ENCODE measurements at places on chromosomes 6 and 20.

DNA sequence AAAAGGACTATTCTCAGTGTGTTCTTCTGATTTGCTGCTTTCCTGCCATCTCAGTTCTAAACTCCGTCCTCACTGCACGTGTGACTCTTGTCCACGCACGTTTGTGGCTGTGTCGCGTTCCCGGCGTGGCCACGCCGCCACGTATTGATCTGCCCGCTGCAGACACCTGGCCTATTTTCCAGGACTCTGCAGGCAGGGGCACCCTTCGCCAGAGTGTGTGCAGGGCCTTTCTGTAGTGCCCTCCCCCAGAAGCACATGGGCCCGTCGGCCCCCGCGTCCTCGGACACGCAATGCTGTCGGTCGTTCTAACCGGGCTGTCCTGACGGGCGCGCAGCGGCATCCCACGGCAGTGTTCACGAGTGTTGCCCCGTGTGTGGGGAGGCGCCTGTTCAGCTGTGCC, 87.6 kb downstream of the YTHDF1 start:
- no peak for DNase-seq

DNA sequence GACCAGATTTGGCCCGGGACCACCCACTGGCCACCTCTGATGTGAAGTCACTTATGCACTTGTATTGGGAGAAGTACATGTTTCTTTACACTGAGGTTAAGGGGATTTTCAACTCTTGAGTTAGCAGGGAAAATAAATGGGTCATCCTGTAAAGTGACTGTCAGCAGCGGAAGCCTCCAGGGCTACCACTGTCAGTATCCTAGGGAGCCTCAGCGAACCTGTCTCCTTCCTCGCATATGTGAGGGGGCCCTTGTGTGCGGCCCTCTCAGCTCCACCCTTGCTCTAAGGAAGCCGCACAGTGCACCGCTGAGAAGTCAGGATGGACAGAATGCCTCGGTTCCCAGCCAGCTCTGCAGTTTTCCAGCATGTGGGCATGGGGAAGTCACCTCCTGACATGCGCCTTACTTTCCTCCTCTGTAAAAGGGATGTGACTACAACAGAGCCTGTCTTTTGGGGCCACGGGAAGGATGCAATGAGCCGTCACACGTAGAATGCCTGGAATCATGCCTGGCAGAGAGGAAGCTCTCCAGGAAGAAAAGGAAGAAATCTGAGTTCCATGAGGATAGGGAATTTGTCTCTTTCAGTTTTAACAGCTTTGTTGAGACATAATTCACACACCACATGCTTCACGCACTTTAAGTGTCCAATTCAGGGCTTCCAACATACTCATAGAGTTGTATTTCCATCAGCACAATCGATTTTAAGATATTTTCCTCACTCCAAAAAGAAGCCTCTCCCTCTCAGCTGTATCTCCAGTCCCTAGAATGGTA, 115.4 kb downstream of the SYCP2 start:
- DNase-seq = no peak

- no peak for DNase-seq
Observed at GRCh38 chr6:8657522-8657921, 222.2 kb upstream of the SLC35B3 start.

DNA sequence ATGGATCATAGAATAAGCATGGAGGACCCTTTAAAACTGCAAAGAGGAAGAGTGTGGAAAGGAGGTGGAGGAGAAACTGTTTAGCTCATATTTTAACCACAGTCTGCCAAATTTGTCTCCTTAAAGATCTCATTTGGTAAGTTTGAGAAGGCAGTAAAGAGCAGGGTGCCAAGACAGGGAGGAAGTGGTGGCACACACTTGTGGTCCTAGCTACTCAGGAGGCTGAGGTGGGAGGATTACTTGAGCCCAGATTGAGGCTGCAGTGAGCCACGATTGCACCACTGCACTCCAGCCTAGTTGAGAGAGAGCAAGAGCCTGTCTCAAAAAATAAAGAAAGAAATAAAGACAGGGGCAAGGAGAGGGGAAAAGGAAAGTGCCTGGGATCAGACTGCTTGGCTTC, 16.8 kb upstream of the DCBLD1 start:
- no peak for DNase-seq

DNA sequence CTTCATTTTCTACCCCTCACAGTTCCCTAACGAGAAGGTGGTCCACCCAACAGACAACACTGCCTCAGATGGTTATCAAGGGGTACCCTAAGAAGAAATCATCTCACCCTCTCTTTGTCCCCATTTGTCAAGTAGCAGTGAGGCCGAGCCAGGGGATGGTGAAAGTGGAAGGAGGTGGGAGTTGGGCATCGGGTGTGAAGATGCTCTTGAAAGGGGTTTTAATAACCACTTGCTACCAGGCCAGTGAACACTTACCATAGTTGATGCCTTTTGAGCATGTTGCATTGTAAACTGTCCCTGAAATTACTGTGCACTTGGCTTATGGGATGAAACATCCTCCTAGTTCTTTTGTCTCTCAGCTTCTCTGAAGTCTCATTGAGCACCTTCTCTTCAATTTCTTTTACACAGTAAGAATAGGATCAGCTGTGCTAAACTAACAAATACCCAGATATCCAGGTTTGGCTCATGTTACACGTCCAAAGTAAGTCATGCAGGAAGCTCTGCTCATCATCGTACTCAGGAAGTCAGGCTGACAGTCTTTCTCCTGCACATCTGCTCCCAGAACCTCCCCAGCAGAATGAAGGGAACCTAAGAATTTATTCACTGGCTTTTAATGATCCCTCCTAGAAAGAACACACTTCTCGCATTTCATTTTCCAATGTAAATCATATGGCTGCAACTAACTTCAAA, 13.3 kb downstream of the HLA-DPB1 start:
- no peak for DNase-seq

- no peak for DNase-seq
Observed at GRCh38 chr6:15499125-15499524, 163.7 kb downstream of the DTNBP1 start.

DNA sequence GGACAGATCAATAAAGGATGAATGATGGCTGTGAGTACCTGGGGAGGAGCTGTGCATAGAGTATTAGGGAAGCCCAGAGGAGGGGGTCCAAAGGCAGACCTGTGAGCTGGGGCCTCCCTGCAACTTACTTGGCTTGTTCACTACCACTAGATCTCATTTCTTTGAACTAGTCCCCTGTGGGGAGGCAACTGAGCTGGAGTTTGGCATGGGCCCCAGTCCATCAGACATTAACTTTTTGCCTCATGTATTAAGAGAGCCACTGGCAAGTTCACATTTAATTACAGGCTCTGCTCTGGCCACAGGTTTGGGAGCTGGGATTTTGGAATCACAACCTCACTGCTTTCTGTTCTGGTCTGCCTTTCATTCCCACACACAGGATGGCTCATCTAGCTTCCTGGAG, 254.1 kb downstream of the PRL start:
- DNase-seq = no peak

GRCh38 chr20:53124075-53124551, 152.0 kb downstream of the TSHZ2 start:
- DNase-seq = no peak

DNA sequence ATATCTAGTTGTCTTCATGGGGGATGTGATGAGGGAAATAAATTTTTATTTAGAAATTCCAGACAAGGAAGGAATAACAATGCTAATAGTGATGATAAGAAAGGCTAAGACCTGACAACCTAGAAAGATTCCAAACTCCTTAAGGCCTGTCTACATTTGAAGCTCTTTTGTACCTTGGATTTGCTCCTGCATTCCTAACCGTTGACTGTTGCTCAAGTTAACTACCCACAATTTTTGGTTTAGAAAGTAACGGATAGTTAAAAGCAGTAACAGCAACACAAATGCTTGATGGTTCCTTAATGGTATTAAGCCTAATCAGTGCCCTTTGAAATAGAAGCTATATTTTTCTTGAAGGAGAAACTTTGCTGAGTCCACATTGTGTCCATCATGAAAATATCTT, 52.9 kb downstream of the TRMT11 start:
- DNase-seq = no peak

GRCh38 chr6:167826896-167827582, at the start of gene AFDN:
TSS of gene AFDN (plus strand) at chr6:167826911. CDS start at chr6:167827133, 222 bp downstream.
- DNase-seq = peak; percentile 68

DNA sequence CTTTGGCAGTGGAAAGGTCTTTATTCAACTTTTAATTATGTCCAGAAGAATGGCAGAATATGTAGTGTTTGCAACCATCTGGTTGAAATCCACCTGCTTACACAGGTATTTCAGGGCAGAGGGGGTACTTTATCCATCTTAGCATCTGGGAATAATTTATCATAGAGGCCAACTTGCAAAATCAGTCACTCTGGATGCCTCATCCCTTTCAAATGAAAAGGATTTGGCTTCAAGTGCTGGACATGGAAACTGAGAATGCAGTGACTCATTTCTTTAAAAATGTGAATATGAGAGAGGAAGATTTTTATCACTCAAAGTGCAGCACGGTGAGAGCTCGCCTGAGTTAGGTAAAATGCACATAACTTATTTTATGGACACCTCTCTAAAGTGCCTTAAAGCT, 758.3 kb downstream of the KIF16B start:
- no peak for DNase-seq

GRCh38 chr6:82227770-82228169, 19.8 kb downstream of the IBTK start:
- DNase-seq = no peak

DNA sequence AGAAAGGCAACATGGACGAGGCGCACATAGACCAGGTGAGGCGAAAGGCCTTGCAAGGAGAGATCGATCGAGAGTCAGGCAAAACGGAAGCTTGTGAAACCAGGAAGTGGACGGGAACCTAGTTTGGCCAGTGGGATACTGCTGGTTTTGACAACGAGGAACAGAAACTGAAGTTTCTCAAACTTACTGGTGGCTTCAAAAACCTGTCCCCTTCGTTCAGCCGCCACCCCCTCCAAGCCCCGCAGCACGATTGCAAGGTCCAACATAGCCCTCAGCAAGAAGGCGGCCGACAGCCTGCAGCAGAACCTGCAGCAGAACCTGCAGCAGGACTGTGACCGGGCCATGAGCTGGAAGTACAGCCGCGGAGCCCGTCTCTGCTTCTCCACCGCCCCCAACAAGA, 238.0 kb downstream of the KHDC1L start:
- DNase-seq = no peak

DNA sequence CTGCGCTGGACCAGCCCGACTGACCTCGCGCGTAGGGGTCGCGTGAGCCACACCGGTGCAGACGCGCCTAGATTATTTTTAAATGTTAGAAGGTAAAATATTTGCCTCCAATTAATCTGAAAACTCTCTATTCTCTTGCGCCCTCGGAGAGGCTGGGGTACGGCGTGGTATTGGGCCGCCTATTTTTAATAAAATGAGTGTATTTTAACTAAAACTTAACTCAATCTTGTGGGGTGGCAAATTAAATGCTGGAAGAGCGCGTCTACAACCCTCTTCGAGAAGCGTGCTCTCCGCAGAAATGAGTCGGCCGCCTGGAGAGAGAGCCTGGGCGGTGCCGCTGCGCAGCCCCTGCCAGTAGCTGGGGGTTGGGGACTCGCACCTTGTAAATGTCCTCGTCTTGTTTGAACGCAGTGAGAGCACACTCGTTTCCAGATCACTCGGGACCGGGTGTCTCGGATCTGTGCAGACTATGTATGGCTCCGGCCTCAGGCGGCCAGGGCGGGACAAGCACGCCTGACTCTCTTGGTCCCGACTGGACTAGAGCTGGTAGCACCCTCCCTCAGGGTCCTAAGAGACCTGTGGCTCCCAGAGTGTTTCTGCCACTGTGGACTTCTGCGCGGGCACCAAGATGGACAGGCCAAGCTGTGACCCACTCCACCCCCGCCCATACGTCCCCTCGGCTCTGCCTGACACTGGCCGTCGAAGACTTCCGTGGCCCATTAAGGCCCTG, 2.0 kb upstream of the MAFB start:
- DNase-seq = no peak

DNA sequence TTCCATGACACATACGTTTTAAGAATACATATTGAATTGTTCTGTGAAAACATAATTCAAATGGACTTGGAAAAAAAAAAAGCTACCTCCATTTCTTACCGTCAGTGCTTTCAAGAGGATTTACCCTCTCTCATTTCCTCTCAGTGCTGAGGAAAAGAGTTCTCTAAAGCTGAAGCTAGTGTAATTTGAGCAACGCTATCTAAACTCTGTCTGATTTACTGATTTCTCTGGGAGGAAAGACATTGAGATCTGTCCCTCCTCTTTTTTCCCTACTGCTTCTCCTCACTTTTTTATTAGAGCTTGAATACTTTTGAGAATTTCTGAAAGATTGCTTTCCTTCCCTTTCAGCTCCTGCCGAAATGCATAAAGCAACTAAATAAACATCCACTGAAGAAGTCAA, 41.2 kb upstream of the GRIK2 start:
- DNase-seq = no peak

DNA sequence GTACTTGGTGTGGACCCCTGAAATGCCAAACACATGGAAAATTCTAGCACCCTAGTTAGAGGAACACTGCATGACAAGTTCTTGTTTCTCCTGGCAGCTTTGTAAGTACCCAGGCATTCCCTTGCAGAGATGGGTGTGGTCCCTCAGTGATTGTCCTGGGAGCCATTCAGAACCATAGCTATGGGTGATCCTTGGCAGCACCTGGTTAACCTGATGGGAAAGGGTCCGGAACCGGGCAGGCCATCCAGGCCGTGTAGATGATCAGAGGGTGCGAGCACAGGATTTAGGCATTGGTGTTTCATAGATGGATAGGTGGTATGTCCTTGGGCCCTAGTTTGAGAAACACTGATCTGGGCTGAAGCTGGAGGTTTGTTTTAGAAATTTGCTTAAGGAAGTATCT, 95.8 kb downstream of the RPP40 start:
- DNase-seq = no peak

- no peak for DNase-seq
Observed at GRCh38 chr6:33114406-33114805, 38.6 kb downstream of the HLA-DPB1 start.

- DNase-seq = no peak
Observed at GRCh38 chr6:130517444-130517931, 151.7 kb downstream of the TMEM200A start.

- peak; percentile 10 for DNase-seq
Observed at GRCh38 chr6:329888-330691, 37.8 kb downstream of the DUSP22 start.

DNA sequence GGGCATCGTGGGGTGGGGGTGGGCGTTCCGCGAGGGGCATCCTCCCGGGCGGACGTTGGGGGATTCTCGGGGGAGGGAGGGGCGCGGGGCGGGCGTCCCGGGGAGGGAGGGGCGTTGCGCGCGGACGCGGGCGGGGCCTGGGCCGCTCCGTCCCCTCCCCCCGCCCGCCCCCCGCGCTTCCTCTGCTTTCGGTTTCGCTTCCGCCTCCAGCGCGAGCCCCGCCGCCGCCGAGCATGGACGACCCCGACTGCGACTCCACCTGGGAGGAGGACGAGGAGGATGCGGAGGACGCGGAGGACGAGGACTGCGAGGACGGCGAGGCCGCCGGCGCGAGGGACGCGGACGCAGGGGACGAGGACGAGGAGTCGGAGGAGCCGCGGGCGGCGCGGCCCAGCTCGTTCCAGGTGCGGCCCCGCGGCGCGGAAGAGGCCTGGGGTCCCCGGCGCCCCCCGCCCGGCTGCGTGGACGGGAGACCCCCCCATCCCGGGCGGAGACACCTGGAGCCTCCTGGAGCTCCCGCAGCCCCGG, at the start of gene OGFR:
TSS of gene OGFR (plus strand) at position 209 of the 528 bp plus-strand sequence. CDS start at position 234, 25 bp downstream.
- DNase-seq = peak; percentile 72

Measured in activated B cell treated with CpG ODN at 0.5 μM for 24 hours (primary cell).